ENCODE measurements at places on chromosomes 11 and 22.

GRCh38 chr11:8777907-8778767 lies 95.5 kb downstream of the RPL27A start:
- DNase-seq: no peak

- no peak for DNase-seq
Measured at GRCh38 chr11:4994551-4994950, at the start of gene OR51L1. TSS of gene OR51L1 (plus strand) at chr11:4994851. CDS start at chr11:4998983, 4,132 bp downstream.

DNA sequence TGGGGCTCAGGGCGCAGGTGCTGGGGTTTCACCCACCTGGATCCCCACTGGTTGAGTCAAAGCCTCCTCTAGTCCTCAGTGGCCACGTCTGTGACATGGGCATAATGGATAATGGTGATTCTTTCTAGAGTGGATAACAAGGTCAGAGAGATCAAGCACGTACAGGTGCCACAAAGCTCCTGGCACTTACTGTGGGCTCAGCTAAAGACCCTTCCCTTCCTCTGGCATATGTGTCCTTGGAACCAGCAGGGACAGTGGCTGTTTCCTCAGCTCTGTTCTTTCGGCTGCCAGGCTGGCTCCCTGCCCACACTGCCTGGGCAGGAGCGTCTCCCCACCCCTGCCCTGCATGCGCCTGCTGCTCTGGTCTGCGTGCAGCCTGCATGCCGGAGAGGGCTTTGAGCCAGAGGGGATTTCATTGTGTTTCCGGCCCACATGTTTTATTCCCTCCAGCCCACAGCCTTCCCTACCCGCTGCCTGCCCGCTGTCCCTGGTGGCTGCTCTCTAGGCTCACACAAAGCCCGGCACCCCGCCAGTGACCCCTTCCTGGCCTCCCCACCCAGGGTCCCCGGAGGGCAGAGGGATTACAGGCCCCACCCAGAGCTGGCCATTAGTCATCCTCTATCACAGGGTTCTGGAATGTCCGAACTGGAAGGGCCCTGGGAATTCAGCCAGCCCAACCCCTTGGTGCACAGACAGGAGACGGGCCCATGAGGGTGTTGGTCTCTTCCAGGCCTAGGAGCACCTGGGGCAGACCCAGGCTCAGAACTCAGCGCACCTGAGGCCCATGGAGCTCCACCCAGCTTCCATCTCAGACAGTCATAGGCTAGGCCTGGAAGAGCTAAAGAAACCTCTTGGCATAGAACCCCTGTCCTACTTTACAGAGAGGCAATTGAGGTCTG lies 55.3 kb upstream of the GCAT start:
- DNase-seq: no peak

DNA sequence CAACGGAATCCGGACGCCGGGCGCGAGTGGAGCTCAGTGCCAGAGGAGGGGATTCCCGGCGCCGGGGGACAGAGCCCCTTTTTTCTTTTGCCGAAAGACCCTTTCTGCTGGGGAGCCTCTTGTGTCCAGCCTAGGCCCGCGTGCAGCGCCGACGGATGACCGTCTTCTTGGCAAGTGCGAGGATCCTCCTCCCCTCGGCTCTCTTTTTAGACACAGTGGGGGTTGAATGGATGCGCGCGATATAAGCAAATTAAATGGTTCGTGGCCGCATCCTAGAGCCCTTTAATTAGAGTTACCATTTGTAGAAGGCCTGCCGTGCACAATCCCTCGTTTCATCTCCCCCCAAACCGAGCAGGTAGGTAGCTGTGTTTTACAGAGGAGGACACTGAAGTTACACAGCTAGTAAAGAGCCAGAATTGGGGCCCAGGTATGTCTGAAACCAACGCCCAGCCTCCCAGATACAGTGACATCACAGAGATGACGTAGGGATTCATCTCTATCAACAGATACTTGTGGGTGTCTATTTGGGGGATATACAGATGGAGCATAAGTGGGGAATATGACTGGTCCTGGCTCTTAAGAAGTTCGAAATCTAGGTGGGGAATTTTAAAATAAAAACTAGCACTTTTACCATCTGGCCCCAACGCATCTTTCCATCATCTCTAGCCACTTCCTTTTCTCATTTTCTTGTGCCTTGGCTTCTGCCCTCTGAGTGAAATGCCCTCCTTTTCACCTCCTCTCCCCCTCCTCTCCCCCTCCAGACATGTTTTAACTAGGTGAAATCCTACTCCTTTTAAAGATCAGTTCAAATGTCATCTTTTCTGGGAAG lies 875 bp downstream of the TCP11L1 start:
- DNase-seq: peak; percentile 19

DNA sequence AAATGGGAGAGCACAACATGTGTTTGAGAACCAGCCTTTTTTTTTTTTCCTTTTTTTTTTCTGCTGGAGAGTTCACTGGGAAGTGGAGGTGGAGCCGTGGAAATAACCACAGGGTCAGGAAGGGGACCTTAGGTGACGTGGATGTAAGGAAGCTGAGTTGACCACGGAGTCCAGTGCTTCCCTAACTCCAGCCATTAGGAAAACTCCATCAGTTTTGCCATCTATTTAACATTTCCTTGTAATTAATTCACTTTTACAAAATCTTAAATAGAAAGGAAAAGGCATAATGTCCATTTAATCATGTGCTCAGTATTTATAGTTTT lies 2.0 kb upstream of the CDK2AP2 start:
- no peak for DNase-seq

GRCh38 chr11:126833065-126833464 lies 167.5 kb downstream of the KIRREL3 start:
- no peak for DNase-seq

- DNase-seq: peak; percentile 48
Measured at GRCh38 chr11:8092587-8093424, 11.8 kb downstream of the TUB start.
